ENCODE measurements at places on chromosomes 1 and 21.
A peak's percentile ranks its signal among the peaks of the same experiment; 100 is the strongest.

GRCh38 chr1:61670016-61670415 is 54.9 kb downstream of the TM2D1 start:
- no peak for DNase-seq

DNA sequence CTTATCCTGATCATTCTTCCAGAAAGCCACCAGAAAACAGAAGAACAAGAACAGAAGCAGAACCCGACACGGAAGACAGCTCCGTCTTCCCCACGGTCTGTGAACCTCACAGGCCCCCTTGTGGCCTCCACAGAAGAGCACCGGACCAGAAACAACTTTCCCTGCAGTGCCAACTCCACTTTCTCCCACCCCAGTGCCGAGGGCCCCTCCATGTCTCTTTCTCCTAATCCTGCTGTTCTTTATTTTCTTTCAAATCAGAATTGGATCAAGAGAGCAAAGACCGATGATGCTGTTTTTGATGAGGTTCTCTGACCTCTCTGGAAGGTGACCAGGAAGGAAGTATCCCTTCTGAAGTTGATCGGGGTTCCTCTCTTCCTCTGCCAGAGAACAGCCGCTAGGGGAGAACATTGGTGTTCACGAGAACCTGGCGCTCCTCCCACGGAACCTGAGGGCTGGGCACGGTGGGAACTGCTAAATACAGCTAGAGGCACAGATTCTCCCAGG is 58.9 kb upstream of the CTTNBP2NL start:
- DNase-seq = no peak

DNA sequence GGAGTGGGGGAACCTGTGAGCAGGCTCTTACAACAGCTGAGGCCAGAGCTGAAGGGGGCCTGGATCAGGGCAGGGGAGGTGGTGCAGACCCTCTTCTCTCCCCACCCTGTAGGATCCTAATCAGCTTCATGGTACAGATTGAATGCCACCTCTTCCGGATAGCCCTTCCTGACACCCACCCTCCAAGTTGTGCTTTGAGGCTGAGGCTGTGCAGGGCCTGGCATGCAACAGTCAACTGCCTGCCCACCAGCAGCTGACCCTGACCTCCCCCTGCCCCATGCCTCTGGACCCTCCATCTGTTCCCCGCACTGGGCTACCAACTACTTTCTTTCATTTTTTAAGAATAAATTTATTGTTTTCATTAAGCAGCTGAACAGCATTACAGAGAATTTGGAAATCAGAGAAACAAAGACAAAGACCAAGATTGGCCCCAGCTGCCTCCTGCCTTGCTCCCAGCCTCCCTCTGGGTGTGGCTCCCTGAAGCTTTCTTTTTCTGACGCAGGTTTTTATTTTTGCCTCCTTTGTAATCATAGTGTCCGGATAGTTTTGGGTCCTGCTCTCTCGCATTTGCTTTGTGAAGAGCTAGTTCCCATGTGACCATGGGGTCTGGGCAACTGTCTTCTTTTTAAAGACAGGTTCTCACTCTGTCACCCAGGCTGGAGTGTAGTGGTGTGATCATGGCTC is 12.8 kb downstream of the ZNF362 start:
- no peak for DNase-seq

DNA sequence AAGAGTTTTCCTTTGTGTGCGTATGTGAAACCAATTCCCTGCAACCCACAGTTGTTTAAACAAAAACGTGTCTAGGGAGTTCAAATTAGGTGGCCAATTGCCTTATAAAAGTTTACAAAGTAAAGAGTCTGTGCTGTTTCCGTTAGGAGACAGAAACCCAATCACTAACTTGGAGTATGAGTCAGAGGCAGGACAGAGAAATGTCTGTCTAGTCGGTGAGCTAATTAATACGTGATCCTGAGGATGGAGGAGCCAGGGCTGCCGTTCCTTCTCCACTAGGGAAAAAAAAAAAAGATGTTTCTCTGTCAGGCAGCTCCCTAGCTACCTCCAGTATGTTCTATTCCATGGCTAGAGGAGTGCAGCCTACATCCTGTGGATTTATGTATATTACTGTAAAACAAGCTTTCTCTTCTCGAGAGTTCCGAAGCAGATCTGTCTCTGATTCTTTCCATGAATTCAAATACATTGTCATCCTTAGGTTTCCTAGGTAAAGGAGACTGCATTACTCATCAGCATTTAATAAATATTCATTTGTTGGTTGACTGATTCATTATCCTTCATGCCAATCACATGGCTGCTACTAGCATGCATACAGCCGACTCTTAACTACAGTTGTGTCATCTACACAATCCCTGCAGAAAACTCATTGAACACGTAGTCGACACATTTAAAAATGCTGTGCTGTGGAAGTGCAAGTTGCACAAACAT is 430.6 kb downstream of the KIF26B start:
- no peak for DNase-seq

DNA sequence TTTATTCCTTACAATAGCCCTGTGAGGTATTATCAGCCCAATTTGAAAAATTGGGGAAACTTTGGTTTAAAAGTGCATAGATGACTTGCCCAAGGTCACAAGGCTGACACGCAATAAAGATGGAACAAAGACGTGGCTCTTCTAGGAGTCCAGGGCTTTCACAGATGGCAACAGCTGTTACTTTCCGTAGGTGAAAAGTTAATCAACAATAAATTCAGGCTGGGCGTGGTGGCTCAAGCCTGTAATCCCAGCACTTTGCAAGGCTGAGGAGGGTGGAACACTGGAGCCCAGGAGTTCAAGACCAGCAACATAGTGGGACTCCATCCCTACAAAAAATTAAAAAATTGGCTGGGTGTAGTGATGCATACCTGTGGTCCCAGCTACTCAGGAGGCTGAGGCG is 87.8 kb upstream of the ATF3 start:
- DNase-seq = no peak

DNA sequence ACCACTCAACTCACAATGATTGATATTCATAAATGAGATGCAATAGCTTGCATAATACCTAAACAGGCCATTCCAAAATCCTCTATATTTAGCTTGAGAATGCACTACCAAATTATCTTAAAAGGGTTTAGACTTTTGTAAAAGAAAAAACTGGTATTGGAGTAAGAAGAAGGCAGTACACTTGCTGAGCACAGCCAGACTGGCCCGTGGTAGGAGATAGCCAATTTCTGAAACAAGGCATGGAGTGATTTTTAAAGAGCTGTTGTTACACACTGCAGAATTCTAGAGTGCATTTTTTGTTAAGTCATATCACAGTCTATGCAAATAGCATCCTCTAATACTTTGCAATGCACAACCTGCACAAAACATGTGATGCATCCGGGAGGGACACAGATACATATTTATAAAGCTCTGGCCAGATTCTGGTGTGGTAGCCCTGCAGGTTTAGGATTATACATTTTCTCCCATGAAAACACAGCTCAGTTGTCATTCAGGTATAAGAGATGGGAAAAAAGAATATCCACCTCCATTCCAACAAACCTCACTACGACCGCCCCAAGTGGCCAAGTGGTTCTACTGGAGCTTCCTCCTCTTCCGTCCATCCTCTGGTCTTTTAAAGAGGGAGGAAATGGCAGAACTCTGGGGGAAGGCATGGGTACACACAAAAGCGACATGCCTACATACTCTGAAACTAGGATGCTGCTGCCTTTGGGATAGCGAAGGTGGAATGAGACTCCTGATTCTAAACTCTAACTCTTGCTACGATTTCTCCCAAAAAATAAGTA is 40.8 kb downstream of the BCAR3 start:
- DNase-seq = no peak

DNA sequence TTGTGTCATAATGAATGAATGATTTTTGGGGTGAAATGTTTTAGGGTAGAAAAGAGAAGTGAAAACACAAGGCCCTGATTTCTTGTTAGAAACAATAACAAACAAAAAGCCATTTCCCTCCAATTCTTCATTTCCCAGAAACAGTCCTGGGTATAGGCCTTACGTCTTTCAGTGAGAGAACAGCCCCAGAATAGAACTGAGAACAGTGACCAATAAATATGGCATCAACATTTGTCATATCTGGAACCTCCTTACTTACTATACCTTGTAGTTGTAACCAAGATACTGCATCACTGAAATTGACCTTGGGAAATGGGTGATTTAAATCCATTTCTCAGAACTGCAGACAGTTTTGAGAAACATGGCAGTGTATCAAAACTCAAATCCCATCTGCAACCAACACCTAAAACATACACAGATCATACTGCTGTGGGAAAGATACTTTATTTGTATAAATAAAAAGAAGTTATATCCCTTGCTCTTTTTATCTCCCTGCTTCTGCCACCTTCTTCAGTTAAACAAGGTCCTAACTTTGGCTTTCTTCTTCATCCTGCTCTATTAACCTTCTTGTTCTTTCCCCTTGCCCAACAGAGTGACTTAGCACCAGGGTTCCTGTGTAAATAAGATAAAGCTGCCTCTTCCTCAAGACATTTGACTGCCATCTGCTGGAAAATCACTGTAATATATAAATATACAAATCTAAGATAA is 19.5 kb downstream of the XKR8 start:
- DNase-seq = no peak

DNA sequence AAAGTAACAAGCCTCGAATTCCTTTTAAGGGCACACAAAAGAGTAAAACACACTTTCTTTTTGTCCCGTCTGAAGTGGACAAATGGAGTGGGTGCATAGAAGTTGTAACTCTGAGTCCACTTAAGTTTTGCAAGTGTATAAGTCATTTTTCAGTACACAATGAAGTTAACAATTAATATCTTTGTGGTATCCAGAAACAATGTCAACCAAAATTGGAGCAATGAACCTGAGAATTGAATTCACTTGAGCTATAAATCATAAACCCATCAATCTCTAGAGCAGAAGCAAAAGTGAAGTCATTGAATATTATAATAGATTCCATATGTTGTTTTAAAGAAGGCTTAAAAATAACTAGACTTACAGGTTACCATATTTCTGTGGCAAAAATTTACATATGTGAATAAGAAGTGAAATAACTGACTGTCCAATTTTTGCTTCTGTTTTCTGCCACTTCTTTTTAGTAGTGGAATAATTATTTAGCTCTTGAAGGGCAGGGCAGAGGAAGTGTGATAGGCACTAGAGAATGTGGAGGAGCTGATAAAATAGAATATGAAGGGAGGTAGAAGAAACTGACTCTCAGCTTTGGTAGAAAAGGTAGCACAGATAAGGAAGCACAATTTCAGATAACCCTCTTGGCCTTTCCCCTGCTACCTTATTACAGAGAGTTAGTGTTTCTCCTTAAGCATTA is 73.9 kb upstream of the RGL1 start:
- DNase-seq = no peak

DNA sequence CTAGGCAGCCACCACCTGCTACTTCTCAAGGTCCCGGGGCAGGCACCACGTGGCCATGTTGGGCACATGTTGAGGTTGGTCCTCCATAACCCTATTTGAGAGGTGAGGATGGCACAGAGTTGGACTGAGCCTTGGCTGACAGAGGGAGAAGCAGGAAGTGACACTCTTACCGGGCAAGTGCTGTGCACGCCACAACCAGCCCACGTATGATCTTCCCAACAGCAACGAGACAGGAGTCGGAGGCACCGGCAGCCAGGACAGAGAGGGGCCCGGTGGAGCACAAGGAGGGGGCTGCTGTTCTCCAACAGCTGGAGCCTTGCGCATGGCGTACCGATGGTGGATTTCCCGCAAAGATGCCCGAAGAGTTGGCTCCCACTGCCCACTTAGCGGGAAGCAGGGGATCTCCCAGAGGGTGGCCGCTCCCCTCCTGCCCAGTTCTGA is 3.4 kb downstream of the CLEC20A start:
- DNase-seq = no peak

- no peak for DNase-seq
Observed at GRCh38 chr1:104132382-104132973, 382.8 kb downstream of the AMY1C start.

GRCh38 chr1:111214074-111214801 is 13.3 kb upstream of the CHI3L2 start:
- DNase-seq = no peak

GRCh38 chr1:40435471-40435870 is 14.8 kb upstream of the ZFP69B start:
- DNase-seq = no peak

- DNase-seq = no peak
Observed at GRCh38 chr1:205523261-205523890, 18.9 kb downstream of the CDK18 start.

GRCh38 chr21:25572861-25573310 is 34.4 kb downstream of the MRPL39 start:
- no peak for DNase-seq

DNA sequence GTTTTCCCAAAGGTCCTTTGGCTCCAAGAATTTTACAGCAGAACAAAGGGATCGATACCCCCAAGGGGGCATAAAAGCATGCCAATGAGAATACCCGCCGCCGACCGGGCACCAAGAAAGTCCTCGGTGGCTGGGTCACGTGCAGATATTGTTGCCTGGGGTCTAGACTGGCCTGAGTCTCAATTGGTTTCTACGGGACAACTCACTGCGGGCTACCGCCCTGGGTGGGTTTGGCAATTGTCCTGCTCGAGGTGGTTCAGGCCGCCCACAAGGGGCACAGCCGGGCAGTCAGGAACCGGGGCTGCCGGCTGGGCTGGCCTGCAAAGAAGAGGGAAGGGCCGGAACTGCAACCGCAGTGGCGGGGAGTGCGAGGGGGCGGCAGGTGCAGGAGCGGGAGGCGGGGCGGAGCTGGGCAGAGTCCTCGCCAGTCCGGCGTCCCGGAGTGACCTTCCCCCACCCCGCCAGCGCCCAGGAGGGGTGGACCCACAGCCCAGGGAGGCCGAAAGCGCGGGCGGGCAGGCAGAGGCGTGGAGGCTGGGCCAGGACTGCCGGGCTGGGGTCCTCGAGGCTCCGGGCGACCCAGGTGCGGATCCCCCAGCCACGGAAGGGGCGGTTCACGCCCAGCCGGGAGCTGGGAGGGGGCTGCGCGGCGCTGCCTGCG is 926 bp upstream of the ATP1B1 start:
- no peak for DNase-seq

DNA sequence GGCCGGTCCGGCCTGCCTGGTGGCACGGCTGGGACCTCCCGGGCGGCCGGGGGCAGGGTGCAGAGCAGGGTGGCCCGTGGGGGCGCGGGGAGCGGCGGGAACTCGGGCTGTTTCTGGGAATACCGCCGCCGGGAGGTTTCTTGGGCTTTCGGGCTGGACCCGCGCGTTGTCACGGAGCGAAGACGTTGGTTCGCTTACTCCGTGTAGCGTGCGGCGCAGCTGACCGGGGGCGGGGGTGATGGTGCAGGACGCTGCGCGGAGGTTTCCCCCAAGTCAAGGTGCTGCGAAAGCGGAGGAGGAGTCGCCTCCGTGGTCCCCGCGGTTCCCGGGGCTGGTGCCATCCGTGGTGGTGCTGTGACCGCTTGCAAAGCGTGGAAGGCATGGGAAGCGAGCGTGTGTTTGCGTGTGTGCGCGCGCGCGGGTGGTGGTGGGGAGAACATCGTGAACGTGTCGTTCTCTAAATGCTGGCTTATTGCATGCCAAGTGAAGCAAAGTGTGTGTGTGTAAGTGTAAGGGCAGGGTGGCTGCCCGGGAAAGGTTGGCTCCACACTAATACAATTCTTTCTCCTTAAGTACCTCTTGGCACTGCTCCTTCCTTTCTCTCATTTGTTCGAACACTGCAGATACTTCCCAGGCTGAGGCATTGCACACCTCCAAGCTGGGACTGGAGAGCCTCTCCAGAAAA is 1.1 kb downstream of the RYR2 start:
- DNase-seq = peak; percentile 1

- DNase-seq = no peak
Observed at GRCh38 chr21:16838331-16838730, 674.5 kb upstream of the CXADR start.

- DNase-seq = no peak
Observed at GRCh38 chr1:180232521-180233043, 2.5 kb downstream of the LHX4 start.

- no peak for DNase-seq
Observed at GRCh38 chr1:213669964-213670691, 317.6 kb upstream of the PROX1 start.

Measured in stimulated activated CD8-positive, alpha-beta memory T cell treated with anti-CD3 and anti-CD28 coated beads, Interleukin-2, amount 100 ng/mL, for 48 hours (primary cell).